ENCODE measurements at places on chromosomes 1 and 21.

- no peak for DNase-seq
These were observed 17.2 kb downstream of the PODN start for GRCh38 chr1:53079251-53079650.

- DNase-seq = no peak
These were observed 64.1 kb downstream of the DNTTIP2 start for GRCh38 chr1:93814795-93815340.

DNA sequence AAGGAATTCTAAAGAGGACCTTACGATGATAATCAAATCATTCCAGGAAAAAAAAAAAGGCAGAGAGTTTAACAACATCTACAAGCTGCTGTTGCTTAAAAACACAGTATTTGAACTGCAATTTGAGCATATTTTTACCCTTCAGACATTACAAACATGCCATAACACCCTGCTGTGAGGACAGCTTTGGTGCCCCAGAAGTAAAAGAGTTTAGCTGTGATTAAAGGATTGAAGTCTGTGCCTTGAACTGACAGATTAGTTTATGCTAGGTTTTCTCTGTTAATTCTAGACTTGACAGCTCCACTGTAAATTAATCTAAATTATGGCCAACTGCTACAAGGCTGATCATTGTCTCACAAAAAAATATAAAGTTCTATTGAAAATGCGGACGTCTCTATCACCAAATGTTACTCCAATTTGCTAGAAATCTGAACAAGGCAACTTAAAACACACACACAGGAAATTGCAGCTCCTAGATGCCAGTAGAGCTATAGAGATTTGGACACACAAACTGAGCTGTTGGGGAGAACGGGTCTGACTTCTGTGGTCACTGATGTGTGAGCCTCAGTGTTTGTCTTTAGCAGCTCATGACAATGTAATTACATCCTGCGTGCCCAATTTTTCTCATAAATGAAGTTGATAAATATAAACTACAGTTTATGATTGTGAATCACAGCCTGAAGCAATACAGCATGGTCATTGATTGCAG is 217.9 kb downstream of the NTNG1 start:
- DNase-seq = no peak

DNA sequence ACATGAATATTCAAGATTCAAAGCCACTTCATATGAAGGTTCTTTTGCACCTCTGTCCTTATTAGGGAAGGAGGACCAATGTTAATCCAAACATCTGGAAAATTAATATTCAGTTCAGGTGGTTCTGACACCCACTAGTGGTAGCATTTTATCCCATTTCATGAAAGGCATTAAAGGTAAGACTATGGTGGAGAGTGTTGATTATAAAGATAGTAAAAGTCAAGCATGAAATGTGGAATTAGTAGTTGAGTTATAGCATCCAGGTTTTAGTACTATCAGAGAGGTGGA is 17.5 kb upstream of the YTHDF2 start:
- no peak for DNase-seq

DNA sequence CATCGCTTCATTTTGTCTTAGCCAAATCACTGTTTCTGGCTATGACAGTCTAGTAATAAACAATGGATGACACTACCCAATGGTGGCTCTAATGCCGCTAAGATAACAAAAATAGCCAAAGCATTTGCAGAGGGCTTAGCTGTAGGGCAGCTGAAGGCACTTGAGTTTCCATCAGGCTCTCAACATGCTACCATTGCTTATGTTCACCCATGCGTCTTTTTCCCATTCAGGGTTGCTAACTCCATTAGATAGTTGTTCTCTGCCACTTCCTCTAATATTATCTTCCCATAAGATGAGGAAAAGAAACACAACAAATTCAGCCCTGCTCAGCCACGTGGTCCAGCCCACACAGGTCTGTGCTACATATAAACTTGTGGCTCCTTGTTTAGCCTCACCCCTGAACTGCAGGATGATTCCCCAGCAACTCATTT is 159.6 kb downstream of the TOMM20 start:
- no peak for DNase-seq

DNA sequence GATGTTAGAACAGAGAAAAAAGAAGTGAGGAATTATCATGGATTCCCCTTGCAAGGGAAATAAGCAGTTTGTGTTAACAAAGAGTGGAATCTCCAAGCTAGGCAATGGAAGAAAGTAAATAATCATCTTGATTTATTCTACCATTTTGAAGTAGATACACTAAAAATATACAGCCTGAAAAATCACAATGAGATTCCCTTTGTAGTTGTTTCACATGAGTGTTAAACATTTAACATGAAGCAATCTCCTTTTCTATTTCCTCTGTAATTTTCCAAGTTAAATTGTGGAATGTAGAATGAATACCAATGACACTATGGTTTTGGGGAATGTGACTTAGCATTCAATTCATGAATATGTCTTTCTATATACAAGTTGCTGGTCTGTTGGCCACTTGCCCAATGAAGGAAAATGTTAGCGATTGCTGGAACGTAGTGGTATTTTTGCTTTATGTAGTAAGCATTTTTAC is 5.7 kb downstream of the TGFB2 start:
- DNase-seq = no peak

DNA sequence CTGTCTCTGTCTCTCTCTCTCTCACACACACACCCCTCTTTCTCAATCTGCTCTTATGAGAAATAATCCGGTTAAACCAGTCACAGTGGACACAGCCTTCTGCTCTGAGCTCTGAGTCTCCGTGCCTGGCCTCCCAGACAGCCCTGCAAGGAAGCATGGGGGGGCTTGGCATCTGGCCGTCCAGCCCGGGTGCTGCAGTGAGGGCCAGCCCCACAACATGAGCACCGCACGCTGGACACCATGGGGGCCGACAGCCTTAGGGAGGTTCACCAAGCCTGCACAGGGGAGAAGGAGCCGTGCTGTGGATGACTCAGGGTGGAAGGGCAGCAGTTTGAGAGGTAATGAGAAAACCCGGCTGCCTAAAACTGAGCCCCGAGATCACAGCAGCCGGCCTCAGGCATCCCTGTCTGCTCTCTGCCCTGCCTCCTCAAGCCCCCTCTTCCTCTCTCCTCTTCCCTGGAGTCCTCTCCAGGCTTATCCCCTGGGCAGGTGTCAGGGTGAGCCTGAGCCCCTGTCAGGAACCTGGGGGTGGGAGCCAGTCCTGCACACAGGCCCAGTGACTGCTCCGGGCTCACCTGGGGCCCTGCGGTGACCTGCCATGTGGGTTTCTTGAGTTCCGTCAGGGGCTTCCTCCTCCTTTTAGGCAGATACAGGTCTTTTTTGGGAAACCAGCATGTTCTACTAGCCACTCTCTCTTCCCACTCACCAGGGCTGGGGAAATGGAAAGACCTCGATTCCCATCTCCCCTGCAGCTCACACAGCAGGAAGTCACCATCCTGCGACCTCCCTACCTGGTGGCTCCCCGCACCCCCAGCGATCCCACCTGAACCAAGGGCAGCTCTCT is 92.8 kb downstream of the ITPKB start:
- DNase-seq = no peak

- DNase-seq = no peak
These were observed 8.7 kb upstream of the SLX9 start for GRCh38 chr21:44931137-44931500.

GRCh38 chr1:81023187-81023724 is 777.5 kb upstream of the ADGRL2 start:
- DNase-seq = no peak

DNA sequence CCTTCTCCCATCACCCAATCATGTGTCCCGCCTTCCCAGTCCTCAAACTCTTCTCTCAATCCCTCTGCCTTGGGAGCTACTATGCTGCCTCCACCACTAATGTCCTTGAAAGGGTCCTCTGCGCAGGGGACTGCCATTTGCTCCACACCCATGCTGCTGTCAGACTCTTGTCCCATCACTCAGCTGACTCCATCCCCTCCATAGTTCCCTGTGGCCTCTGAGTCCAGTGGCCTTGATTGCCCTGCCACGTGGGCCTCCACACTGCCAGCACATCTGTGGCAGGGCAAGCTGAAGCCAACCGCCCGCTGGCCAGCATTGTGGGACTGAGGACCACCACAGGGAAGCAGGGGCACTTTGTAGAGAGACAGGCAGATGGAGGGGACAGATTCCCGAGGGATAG is 1.3 kb upstream of the TNNT2 start:
- DNase-seq = no peak

DNA sequence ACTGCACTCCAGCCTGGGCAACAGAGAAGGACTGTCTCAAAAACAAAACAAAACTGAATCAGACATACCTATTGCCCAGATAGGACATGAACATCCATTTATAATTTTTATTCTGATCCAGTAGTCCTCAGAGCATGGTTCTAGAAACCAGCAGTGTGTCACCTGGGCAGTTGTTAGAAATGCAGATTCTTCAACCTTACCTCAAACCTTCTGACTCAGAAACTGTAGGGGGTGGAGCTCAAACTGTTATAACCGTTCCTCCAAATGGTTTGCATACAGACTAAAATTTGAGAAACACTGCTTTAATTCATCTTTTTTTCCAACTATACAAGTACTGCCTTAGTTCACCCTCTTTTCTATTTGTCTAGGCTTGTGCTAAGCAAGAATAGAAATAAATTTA is 6.0 kb downstream of the NASP start:
- no peak for DNase-seq

GRCh38 chr1:33842348-33842747 is 21.5 kb upstream of the HMGB4 start:
- DNase-seq = no peak

GRCh38 chr1:90104941-90105538 is 110.1 kb downstream of the ZNF326 start:
- DNase-seq = no peak

GRCh38 chr1:151011154-151011850 is 3.1 kb downstream of the PRUNE1 start:
- no peak for DNase-seq

DNA sequence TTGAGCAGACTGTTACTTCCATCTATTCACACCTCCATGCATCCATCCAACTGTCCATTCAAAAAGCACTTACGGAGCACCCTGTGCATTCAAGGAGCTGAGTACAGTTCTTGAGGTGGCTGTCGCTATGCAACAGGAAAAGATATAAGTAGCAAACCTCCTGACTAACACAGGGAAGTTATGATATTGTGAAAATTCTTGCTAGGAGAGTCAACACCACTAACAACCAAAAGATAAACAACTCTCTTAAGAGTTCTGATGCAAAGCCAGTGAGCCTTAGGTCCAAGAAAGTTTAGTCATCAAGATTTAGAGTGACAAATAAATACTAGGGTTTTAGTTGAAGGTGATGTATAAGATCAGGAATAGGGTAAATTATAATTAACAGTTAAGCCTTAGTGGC is 44.5 kb upstream of the TRIM45 start:
- no peak for DNase-seq

DNA sequence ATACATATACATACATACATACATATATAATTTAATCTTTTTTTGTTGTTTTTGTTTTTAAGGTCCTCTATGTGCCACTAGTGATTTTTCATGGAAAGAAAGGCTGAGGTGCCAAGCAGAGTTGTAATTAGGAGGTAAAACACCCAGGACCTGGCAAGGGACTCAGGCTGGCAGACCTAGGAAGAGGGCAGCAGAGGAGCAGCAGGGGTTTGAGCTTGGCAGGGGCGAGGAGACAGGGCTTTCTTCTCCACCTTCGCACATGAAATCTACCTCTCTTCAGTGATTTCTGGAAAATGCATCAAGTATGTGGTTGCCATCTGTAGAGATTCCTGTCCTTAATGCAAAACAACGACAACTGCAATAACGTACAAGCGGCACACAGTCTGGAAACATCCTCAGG is 31.9 kb downstream of the DDAH1 start:
- no peak for DNase-seq

- no peak for DNase-seq
These were observed 11.5 kb downstream of the SLC37A1 start for GRCh38 chr21:42525029-42525581.

GRCh38 chr1:205484985-205485967 is 19.2 kb upstream of the CDK18 start:
- DNase-seq = peak; percentile 80

- DNase-seq = no peak
These were observed 65.4 kb downstream of the RPE65 start for GRCh38 chr1:68384321-68384813.

GRCh38 chr1:231869364-231869763 is 242.8 kb downstream of the DISC1 start:
- no peak for DNase-seq

DNA sequence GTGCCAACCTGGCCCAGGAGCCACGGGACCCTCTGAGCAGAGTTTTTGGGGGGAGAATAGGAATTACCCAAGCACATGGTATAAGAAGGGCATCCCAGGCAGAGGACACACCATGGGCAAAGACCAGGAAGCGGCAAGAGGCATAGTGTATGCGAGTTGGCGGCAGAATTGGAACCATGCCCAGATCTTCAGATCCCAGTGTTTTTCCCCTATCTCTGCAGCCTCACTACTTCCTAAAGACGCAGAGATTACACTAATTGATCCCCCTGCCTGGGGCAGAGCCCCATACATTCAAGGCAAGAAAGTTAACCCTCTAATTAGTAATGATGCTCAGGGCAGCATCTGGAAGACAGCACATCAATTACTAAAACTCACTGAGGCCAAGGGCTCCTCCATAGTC is 48.2 kb downstream of the SYT2 start:
- DNase-seq = no peak

DNA sequence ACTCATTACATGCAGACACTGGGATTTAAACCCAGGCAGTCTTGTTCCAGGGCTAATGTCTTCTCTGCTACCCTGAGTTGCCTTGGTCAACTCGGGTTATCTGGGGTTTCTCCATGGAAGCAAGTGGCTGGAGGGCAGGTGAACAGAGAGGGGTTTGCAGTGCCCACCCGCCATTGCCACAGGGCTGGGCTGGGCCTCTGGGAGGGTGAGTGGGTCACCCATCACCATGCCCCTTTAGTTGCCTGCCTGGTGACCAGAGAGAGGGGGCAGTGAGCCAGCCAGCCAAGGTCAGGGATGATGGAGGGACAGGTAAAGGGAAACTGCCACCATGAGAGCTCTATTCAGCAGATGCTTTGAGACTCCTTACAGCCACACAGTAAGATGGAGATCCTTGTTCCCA is 53.2 kb downstream of the GRIK3 start:
- DNase-seq = no peak

- no peak for DNase-seq
These were observed 116.2 kb downstream of the RIPK4 start for GRCh38 chr21:41650526-41651145.

DNA sequence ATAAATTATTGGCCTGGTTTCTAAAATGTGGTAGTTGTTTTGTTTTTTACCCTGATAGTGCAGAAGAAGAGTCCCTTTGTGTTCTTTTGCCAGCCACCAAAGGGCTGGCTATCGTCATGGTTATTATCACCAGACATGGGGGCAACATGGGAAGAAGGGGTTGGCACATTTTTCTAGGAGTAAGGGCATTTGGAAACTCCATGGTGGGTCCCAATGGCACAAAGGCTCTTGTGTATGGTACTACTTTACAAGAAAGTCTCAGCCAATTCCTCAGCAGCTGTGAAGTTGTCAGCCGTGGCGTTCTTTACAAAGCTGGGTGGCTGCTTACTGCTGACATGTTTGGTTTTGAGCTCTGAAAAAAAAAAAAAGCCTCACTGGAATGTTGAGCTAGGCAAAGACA is 330.4 kb upstream of the ESRRG start:
- DNase-seq = no peak

- peak; percentile 34 for DNase-seq
These were observed 4.4 kb upstream of the PYCR2 start for GRCh38 chr1:225928186-225929175.

All from CD4-positive, alpha-beta T cell treated with Interleukin-10 for 1 hour (primary cell).